Midbrain (tissue), 1 donor: ENCODE measurements at places on chromosomes 13 and 19.

- no peak for DNase-seq
Measured at GRCh38 chr13:99251921-99252320, 6.3 kb downstream of the GPR18 start.

GRCh38 chr13:113151745-113152690, 6.4 kb upstream of the PROZ start:
- peak; percentile 5 for DNase-seq

DNA sequence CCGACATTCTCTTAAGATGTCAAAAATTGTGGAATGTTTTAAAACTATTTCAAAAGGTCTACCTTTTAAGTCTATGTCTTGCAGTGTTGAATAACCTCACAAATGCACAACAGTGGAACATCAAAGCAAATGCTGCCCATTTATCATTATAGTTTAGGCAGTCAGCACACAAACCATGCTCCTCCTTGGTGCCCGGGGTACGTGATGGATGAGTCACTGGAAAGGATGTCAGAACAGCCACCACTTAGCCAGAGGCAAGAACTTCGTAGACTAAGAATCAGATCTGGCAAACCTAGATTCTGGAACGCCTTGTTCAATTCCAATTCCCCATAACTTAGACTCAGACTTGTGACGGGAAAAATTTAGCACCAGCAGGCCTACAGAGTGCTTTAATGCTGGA, 343.6 kb downstream of the FGF9 start:
- DNase-seq, result no peak

DNA sequence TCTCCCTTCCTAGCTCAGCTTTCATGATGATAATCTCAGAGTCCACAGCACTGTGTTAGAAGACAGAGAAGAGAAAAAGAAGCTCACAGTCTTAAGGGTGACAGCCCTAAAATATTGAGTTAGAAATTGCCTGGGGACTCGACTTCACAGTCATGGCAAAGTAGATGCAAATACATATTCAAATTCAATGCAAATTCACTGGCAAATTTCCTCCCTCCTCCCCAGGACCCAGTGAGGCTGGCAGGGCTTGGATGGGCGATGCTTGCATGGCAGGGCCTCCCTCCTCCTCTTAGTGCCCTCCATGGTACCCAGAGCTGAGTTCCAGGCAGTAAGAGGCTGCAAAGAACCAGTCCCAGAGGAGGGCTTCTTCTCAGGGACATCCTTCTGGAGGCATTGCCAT, 115.6 kb upstream of the UQCRFS1 start:
- no peak for DNase-seq

- no peak for DNase-seq
Measured at GRCh38 chr13:80901530-80901929, 560.6 kb upstream of the SPRY2 start.

DNA sequence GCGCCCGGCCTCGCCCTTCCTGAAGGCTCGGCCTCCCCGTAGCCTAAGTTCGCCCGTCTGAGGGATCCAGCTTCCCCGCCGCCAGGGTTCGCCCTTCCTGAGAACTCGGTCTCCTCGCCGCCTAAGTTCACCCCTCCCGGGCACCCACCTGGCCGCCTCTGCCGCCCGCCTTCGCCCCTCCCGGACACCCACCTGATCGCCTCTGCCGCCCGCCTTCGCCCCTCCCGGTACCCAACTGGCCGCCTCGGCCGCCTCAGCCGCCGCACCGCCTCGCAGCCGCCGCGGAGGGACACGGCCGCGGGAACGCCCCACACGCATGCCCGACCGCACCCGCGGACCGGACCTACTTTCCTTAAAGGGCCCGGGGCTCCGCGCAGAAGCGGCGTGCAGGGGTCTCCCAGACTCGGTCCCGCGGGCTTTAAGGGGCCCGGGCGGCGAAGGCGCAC, at the start of gene MOB3A:
TSS of gene MOB3A (minus strand) at position 293 of the 446 bp plus-strand sequence. CDS start 17,766 bp downstream, outside the sequence.
- DNase-seq, result no peak

DNA sequence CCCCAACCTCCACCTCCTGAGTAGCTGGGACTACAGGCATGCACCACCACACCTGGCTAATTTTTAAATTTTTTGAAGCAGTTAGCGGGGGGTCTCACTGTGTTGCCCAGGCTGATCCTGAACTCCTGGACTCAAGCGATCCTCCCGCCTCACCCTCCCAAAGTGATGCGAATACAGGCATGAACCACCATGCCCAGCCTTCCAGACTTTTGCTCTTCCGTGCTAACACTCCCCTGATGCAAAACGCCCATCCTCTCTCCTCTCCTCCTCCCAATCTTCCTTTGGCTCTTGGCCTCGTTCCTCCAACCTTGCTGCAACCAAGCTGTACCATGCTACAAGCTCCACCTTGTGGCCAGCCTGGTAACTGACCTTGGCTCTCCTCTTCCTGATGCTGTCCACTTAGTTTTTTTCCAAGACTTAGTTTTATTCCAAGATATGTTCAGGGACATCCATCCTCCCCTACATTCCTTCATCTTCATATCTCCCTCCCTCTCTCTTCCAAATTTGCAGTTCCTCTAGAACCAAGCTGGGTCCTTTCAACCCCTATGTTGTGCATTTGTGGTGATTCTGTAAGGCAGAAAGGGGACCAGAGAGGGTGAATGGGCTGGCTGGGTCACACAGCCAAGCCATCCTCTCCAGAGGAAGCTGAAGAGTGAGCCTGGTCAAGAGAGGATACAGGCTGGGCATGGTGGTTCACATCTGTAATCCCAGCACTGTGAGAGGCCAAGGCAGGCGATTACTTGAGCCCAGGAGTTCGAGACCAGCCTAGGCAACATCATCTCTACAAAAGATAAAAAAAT, 32.8 kb downstream of the TINCR start:
- DNase-seq, result no peak

DNA sequence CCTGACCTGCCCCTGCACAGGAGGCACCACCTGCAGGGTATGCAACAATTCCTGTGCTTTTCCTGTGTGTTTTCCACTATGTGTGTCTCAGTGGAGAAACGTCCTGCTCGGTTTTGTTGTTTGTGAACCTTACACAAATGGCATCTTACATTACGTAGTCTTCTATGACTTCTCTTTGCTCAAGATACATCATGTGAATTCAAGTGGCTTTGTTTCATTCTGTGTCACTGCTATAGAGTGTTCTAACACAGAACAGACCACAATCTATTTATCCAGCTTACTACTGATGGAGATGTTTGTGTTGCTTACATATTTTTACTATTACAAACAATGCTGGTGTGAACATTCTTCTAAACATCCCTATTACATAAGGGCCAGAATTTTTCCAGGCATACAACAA, 97.7 kb downstream of the ANKRD10 start:
- DNase-seq, result no peak

DNA sequence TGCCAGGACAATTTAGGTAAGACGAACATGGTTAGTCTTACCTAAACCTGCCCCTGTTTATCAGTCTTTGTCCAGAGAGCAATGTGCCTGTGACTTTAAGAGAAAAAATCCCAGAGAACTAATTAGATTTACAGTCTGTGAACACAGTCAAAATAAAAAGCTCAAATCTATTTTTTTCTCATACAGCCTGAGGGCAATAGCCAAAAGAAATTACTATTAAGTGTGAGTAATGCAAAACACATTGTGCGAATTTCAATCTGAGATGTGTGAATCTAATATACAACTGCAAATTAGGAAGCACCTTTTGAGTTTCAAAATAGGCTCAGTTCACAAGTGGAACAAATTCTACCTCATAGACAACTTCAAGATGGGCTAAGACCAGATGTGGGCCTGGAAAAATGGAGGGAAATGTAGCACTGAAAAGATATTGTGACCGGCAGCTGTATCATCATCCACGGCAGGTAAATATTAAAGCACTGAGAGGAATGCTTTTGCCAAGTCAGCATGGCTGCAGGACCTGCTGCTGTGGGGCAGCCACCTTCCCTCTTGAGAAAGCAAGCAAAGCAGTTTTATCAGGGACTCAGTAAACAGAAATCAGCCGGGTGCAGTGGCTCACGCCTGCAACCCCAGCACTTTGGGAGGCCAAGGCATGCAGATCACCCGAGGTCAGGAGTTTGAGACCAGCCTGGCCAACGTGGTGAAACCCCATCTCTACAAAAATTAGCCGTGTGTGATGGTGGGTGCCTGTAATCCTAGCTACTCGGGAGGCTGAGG, 114.8 kb downstream of the KATNAL1 start:
- DNase-seq, result no peak

DNA sequence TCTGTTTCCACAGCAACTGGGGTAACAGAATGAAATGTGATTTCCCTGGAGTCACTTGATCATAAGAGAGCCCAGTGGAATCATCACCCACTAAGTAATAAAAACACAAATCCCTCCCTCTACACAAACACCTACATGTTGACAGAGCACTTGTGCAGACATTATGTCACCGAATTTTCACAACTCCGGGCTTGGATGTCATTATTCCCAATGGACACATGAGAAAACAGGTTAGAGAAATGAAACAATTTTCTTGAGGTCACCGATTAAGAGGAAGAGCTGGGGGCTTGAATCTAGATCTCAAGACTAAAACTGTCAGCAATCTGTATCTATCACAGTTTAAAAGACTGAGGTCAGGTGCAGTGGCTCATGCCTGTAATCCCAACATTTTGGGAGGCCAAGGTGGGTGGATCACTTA, 3.1 kb downstream of the XRCC1 start:
- DNase-seq, result no peak

- DNase-seq, result no peak
Measured at GRCh38 chr13:42548731-42549551, 25.0 kb upstream of the TNFSF11 start.

GRCh38 chr19:1482361-1483130, 3.5 kb upstream of the C19orf25 start:
- no peak for DNase-seq

DNA sequence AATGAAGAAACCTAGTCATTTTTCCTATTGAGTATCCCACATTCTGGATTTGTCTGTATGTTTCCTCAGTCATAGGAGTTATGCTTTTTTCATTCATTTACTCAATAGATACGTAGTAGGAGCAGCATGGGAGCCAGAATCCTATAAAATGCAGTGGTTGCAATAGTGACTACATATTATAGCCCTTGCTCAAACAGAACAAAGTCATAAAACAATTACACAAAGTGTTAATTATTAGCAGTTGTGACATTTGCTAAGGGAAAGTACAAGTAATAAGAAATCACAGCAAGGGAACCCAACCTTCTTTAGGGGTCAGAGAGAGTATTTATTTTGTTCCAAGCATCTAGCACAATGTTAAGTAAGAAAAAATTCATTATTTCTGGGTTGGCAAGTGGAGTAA, 27.7 kb upstream of the POU4F1 start:
- no peak for DNase-seq

- DNase-seq, result no peak
Measured at GRCh38 chr13:42086582-42086981, 38.1 kb downstream of the DGKH start.

DNA sequence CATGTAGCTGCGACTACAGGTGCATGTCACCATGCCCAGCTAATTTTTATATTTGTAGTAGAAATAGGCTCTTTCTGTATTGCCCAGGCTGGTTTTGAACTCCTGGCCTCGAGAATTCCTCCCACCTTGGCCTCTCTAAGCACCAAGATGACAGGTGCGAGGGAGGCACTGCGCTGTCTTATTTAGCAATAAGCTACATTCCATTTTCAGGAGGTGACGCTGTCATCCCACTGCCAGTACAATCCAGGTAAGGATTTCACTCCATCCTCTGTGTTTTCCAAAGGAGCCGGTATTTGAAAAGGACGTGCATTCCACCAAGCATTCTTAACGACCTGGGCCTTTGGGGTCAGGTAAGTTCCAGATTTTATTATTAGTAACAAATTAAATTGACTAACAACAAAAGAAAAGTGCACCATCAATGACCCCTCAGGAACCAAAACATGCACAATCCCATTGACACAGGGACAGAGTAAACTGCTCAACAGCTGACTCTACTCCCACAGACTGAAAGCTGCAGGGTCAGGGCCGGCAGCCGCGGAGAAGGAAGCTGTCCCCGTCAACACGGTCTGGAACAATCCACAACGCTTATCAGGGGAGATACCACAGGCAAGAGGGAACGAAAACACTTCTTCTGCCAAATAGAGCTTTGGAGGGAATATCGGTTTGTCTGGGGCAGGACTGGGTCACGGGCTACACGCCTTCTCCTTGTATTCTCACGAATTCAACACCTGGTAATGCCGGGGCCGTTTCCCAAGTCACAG, 82.8 kb downstream of the INSR start:
- no peak for DNase-seq

DNA sequence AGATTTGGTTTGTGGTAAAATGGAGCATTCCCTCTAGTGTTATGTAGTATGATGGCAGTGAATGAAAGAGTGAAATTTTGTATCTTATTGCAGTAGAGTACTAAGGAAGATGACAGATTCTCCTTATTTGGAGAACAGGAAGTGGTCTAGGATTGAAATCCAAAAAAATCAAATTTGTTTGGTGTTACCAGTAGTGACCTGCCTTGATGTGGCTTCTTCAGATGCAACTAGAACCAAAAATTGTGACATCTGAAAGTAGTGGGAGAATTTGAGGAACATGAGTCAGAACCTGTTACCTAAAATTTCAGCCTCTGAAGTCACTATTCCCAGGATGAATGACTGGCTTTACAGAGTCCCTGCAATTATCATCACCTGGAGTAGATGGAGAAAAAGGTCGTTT, 165.9 kb downstream of the KLF5 start:
- no peak for DNase-seq

DNA sequence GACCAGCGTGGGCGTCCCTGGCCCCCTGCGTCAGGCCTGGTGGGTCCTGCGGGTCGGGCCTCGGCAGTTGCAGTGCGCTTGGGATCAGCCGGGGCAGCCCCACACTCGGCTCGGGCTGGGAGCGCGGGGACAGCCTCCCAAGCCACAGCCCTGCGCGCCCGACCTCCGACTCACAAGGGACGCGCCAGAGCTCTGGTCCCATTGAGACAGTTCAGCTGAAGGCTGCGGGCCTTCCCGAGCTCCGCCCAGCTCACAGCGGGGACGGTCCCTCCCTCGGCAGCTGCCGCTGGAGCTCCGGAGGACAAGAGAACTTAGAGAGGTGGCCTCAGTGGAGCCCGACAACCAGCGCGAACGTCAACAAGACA, 45.7 kb upstream of the ZNF730 start:
- DNase-seq, result no peak

DNA sequence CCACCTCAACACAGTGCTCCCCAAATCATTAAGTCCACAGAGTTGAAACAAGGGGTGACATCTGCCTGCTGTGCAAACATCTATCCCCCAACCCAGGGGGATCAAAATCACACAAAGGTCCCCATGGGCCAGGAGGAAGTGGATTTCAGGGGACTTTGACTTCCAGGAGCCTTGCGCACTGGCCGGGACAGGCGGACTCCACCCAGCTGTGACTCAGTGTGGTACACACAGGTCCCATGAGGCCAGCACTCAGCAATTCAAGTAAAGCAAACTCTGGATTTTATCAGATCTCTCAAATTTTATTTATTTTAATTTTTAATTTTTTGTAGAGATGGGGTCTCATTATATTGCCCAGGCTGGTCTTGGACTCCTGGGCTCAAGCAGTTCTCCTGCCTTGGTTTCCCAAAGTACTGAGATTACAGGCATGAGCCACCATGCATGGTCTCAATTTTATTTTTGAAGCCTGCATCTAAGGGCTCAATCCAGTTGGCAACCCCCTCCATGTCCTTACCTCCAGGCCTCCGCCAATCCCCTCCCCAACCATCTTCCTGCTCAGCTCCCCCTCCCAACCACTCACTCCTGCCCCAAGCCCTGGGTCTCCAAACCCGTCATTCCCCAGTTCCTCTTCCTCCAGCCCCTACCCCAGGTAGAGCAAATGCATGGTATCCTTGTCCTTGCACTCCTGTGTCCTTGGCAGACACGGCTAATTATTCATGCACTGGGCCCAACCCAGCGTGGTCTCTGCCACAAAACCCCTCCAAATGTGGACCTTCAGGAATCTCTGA, 18.2 kb downstream of the ARHGAP33 start:
- no peak for DNase-seq

GRCh38 chr13:45180713-45181601, 19.9 kb downstream of the KCTD4 start:
- DNase-seq, result no peak

- DNase-seq, result no peak
Measured at GRCh38 chr19:32104153-32104849, 241.1 kb upstream of the ZNF507 start.
